ENCODE measurements at places on chromosomes 11 and 22.

- no peak for DNase-seq
Observed at GRCh38 chr11:64694821-64695365, 28.1 kb downstream of the NRXN2 start.

DNA sequence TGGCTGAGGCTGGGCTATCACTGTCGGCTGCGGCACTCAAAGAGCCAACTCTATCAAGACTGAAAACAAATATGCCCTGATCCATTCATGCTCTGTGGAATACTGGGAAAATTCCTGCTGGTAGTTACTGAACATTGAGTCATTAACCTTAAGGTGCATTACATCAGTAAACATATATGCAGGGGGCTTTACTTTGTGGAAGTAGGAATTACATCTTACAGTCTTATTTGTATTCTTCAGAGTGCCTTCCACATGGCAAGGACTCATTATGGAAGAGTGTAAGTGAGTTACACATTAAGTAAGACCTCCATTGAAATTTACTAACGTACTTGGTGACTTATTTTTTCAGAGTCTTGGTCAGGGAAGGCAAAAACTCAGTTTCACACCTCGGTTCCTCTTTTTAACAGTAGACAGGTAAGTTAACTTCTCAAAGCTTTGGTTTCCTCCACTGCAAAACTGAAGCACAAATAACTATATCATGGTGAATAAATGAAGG, 4.5 kb downstream of the OR5B21 start:
- DNase-seq = no peak

GRCh38 chr22:22553735-22554586, 5.1 kb downstream of the PRAME start:
- DNase-seq = no peak

DNA sequence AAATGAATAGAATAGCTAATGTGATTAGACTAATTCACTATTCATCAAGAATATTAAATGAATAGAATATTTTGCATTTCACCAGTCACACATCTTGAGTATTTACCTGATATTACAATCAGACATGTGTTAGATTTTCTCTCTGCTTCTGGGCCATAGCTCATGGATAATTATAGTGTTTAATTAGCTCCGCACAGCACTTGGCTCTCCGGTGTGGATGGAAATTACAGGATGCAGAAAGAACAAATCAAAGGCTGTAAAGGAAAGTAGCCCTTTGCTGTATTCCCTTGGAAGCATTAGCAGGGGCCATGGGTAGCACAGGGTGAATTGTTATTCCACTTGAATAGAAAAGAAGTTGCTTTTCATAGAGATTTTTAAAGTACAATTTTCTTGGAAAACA, 320.3 kb upstream of the SORL1-AS1 start:
- DNase-seq = no peak

- DNase-seq = no peak
Observed at GRCh38 chr11:94802501-94802900, 34.3 kb downstream of the AMOTL1 start.

DNA sequence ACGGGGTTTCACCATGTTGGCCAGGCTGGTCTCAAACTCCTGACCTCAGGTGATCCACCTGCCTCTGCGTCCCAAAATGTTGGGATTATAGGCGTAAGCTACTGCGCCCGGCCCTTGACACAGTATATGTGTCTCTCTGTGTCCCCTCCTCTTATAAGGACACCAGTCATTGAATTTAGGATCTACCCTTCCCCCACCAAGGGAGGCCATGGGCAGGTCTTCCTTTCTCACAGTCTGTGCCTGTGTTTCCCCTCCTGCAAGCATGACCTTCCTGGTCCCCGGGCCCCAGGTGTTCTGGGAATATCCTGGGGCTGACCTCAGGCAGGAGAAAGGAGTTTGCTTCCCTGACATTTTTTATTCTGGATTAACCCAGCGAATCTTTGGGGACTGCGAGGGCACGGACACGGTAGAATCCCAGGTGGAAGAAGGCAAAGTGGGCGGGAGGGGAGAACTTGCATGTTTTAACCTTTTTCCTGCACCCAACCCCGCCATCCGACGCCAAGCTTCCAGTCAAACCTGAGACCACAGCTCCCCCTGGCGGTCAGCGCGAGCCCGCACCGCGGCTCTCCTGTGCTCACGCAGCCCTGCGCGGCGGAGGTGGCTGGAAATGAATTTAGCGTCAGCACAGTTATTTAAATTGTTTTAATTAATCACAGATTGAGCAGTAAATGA, 42.1 kb upstream of the ISX start:
- no peak for DNase-seq

GRCh38 chr11:76654298-76654851, 16.2 kb downstream of the LRRC32 start:
- DNase-seq = no peak

DNA sequence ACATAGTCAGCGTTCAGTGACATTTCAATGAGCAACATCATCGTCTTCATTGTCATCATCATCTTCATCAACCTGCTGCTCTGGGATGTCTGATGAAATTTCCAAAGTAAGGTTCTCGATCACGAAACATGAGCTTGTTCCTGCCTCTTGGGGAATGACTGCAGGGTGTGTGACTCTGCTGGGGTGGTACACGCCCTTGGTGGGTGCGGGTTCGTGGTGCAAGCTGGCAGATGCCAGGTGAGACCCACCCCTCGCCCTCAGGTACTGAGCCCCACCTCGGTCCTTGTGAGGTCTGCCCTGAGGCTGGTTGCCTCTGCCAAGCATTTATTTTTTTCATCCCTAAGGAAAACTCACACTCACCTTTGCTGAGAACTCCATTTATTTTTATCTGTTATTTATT, 1389.2 kb downstream of the TBC1D22A start:
- DNase-seq = no peak

GRCh38 chr22:33050614-33051182, 7.5 kb downstream of the SYN3 start:
- no peak for DNase-seq

- no peak for DNase-seq
Observed at GRCh38 chr11:211741-212140, 4.2 kb downstream of the RIC8A start.

GRCh38 chr22:27597703-27598444, 203.7 kb downstream of the MN1 start:
- DNase-seq = no peak

GRCh38 chr11:118275176-118275575, 11.1 kb upstream of the MPZL2 start:
- no peak for DNase-seq

GRCh38 chr11:1008001-1008802, 28.3 kb downstream of the MUC6 start:
- no peak for DNase-seq

- no peak for DNase-seq
Observed at GRCh38 chr22:19085233-19085718, 36.9 kb downstream of the DGCR2 start.

DNA sequence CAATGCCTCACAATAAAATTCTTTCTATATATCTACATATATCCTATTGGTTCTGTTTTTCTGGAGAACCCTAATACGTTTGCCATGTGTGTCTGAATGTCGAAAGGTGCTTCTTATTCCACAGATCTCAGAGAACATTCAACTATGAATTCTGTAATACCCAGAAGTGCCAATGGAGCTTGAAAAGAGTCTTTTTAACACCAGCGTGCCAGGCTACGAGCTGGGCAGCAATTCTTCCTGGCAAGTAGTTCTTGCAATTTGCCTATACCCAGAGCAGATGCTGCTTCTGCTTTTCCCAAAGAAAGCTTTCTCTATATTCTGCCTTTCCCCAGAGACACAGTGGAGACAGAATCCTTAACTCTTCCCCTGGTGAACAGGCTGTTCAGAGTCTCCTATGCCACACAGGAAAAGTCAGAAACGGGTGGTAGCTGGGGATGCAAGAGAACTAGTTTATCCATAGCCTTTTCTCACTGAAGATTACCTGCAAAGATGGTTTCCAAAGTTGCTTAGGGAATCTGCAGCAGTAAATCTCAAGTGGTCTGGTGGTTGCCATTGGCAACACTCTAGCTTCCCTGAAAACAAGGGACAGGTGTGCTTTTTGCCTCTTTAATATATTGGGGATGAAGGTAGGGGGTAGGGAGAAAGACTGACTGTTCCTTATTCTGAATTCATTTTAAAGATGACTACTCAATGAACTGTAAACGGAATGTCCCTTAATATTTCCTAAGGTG, 16.8 kb upstream of the PAFAH1B2 start:
- DNase-seq = no peak

DNA sequence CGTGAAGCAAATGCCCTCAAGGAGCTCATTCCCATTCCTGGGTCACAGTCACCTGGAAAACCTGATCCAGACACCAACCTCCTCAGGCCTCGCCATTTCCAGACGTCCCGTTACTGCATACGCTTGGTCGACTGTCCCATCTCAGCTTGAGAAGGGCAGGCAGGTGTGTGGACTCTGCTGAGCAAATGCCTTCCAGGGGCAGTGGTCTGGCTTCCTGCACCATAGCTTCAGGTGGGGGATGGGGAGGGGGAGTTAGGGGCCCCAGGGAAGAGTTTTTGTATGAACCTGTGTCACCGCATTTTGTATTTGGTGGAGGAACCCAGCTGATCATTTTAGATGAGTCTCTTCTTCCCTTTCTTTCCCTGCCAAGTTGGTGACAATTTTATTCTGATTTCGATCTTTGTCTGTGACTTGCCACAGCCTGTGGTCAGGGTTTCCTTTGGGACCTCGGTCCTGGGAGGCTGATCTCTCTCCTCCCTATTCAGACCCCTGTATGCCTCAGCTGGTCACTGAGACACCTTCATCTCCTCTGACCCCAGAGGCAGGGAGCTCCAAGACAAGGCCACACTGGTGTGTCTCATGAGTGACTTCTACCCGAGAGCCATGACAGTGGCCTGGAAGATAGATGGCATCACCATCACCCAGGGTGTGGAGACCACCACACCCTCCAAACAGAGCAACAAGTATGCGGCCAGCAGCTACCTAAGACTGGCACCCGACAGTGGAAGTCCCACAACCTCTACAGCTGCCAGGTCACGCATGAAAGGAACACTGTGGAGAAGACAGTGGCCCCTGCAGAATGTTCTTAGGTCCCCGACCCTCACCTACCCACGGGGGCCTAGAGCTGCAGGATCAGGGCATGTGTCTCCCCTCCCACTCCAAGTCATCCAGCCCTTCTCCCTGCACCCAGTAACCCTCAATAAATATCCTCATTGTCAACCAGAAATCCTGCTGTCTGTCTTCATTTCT, 22.9 kb downstream of the IGLL5 start:
- DNase-seq = no peak

DNA sequence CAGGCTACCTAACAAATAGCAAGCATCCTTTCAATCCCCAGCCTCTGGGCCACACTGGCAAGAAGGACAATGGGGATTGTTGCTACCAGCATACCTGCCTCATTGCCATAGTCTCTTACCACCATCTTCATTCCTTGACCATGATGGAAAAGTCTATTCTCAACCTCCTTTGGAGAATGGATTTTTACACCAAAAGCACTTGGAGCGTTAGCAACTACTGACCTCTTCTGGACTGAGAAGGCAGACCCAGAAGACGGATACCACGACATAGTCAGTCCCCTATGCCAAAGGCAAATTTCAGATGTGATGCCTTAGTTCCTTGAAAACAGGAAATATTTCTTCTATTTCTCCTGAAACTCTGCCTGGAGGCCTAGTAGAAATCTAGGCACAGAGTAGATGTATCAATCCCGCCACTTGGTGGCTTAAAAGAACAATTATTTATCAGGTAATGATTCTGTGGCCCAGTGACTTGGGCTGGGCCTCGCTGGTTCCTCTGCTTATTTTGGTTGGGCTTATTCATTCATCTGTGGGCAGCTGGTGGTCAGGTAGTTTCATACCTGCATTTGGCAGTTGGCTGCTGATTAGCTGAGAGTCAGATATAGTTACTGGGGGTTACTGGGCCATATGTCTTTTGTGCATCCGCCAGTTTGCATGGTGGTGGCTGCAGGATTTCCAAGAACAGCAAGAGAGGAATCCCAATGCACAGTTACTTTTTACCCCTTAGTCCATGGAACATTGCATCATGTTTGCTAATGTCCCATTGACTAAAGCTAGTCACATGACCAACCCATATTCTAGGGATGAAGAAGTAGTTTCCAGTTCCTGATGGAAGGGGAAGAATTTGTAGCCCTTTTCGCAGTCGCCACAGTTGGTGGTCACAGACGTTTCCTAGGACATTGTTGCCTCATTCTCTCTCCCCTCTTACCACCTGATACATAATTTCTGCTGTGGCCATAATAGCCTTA, 75.2 kb downstream of the DHCR7 start:
- no peak for DNase-seq

- DNase-seq = no peak
Observed at GRCh38 chr11:116454020-116454645, 318.7 kb downstream of the BUD13 start.

GRCh38 chr22:24772493-24773220, 1.9 kb downstream of the PIWIL3 start:
- DNase-seq = no peak

GRCh38 chr11:46285173-46285572, 7.7 kb downstream of the CREB3L1 start:
- no peak for DNase-seq

GRCh38 chr22:25148149-25148691, 51.4 kb upstream of the CRYBB3 start:
- no peak for DNase-seq

- no peak for DNase-seq
Observed at GRCh38 chr22:38793317-38793716, 626 bp downstream of the DNAL4 start.

DNA sequence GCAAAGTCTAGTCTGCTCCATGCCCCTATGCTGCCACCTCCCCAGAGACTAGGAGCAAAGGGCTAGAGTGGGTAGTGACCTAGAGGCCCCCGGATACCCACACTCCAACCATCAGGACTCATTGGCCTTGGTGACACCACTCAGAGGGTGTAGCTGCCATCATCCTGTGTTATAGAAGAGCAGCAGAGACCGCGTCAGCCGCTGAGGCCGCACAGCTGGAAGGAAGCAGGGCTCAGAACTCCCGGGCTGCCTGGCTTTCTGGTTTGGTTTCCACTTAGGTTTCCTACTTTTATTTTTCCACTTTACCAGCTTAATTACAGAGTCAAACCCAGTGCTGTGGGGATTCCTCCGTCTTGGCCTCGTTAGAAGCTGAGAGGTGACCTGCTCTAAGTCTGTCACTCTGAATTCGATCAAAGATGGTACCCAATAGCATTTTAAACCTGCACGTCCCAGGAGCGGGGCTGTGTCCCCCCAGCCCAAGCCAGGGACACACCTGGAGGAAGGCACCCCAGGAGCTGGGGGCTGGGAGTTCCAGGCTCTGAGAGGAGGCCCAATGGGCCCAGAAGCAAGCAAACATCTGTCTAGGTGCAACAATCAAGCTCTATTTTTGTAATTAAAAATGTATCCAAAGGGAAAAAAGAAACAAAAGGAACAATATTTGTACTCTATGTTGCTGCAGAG, 2.1 kb upstream of the CDKN1C start:
- DNase-seq = no peak

- no peak for DNase-seq
Observed at GRCh38 chr11:35486934-35487333, 38.5 kb downstream of the PAMR1 start.

- DNase-seq = no peak
Observed at GRCh38 chr11:20912065-20912821, 242.9 kb downstream of the NELL1 start.

All from stimulated activated CD8-positive, alpha-beta memory T cell treated with anti-CD3 and anti-CD28 coated beads, Interleukin-2, amount 100 ng/mL, for 1 hour (primary cell).